NCI-H345 (cell line): ENCODE measurements at places on chromosomes 6 and 20.

DNA sequence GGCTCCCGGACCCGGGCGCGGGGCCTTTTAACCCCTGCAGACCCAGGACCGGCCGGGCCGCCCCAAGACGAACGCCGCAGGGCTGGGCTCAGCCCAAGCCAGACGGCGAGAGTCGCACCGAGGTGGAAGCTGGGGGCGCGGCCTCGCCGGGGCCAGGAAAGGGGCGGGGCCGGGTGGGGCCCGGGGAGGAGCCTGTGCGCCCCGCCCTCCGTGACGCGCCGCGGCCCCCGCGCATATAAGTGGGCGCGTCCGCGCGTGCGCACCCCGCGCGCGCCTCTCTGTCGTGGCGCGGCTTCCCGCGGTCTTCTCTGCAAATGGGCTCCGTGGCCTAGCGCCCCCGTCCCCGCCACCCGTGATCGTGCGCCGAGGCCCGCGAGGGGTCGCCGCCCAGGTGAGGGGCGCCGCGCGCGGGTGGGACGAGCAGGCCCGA, at the start of gene PPDPF:
Gene PPDPF, plus strand, starts transcription at position 262 of the 430 bp plus-strand sequence. CDS start 544 bp downstream, outside the sequence.
- DNase-seq, result peak; percentile 86

DNA sequence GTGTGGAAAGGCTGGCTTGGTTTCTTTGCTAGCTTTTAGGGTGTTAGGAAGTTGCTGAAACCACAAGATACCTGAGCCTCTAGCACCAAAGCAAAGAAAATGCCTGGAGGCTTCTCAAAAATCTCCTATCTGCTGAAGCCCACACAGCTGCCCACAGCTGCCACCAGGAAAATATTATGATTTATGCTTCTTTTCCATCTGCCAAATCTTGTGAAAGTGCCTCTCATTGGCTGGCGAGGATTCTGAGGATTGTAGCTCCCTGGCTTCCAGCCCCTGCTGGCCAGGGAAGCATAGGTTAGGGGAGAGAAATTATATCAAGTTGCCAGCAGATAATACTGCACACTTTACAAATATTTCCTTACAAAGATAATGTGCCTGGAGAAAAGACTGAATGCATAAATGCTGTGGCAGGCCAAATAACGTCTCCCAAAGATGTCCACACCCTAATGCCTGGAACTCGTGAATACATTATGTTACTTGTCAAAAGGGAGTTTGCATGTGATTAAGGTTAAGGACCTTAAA, 98.4 kb downstream of the MRPL14 start:
- no peak for DNase-seq

- no peak for DNase-seq
Observed at GRCh38 chr6:70396163-70396562, 17.1 kb upstream of the FAM135A start.

- DNase-seq, result no peak
Observed at GRCh38 chr6:164415832-164416563, 893.4 kb downstream of the C6orf118 start.

DNA sequence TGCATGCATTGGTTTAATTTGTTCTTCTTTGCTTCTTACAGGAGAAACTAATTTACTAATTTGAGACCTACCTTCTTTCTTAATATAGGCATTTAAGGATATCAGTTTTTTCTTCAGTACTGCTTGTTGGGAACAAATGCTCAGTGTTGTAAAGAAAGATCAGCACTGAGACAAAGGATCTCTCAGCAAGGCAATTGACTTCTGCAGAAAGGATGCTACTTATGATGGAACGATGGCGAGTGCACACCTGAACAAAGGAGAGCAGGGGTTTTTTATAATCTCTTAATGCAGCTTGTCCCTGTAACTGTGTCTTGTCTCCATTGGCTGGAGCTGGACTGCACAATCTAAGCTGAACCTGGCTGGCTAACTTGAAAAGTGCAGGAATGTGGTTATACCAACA, 64.2 kb downstream of the RPP21 start:
- no peak for DNase-seq
